ENCODE measurements at places on chromosomes 1 and 21.

DNA sequence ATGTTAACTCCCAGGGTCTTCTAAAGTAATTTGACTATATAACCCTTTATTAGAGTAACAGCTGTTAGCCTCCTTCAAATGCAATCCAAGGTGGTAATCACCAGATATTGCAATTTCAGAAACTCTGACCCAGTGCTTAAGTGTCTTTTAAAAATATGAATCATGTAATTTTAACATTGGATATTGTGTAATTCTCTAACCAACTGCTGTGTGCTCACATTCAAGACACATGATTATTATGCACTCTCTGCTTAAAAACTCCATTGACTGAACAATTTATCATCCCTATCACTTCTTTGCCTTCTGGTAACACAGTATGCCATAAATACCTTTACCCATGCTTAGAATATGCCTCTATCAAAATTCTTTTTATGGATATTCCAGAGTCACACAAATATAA, 537.4 kb upstream of the RGS18 start:
- no peak for DNase-seq

- no peak for DNase-seq
These were observed 49.4 kb downstream of the TMCO4 start for GRCh38 chr1:19750101-19750881.

DNA sequence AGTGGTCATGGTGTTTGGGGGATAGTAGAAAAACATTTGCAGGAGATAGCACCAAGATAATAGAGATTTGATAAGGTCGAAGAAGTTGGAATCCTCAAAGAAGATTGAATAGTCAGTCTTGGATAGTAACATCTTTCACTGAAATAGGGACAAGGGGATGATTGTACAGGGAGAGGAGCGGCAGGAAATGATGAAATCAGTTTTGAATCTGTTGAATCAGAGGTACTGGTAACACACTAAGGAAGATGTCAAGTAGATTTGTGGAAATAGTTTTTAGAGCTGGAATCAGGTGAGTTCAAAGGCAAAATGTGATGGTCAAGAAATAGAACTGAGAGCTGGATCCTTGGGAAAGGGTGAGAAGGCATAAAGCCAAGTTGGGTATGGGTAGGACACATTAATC, 26.5 kb downstream of the CAP1 start:
- DNase-seq, result no peak

GRCh38 chr1:54367613-54368012, 38.6 kb downstream of the SSBP3 start:
- no peak for DNase-seq

DNA sequence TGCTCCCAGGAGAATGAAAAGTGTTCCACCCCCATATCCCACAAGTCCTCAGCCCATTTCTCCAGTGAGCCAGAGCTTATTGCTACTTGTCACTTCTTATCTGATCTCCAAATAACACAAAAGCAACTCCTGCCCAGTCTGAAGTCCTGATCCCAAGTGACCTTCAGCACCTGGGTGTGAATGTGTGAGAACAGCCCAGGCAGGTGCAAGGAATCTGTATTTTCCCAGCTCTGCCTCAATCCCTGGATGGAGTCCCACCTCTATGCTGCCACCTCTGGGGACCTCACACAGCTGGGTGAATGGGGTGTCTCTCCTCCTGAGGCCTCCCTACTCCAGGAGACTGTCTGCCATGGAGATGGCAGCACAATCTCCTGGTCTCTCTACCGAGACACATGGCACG, 402.4 kb upstream of the PROX1 start:
- no peak for DNase-seq

GRCh38 chr1:18764362-18764761, 95.1 kb downstream of the TAS1R2 start:
- DNase-seq, result no peak

DNA sequence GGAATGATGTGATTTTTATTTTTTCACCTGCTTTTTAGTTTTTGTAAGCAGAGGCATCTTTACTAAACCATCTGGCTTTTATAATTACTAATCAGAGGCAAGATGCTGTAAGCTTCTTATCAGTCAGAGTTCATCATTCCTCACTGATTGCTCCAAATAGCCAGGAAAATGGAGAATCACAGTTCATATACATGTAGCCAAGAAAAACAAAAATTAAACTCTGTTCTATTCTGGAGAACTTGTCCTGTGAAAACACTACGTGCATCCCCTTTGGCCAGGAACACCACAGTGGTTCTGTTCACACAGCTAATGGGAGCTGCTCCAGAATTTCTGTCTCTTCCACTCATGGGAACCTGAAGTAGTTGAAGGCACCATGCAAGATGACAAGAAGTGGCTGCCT, 725.5 kb upstream of the CHRM3 start:
- no peak for DNase-seq

- DNase-seq, result no peak
These were observed 2.6 kb upstream of the TSPAN1 start for GRCh38 chr1:46172321-46172720.

DNA sequence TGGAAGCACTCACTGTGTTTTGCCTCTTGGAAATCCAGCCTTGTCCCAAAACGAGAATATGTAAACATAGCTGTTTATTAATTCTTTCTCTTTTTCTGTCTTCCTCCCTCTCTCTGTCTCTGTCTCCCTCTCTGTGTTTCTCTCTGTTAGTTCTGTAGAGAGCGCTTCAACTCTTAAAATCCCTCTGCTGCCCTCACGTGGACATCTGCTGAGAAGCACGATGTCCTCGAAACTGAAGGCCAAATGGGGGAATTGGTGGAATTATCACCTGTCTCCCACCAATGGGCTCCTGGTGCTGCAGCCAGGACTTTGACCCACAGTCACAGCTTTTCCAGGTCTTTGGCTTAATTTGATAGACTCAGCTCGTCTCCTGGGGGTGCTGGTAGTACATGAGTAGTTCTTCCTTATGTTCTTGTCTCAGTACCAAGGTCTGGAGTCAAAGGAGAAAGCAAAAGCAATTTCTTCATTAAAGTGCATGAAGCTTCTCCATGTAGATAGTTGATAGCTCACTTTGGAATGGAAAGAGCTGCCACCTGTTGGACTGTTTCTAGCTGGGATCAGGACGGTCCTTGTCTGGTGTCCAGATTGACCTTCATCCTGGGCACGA, 5.5 kb upstream of the GBP6 start:
- no peak for DNase-seq

DNA sequence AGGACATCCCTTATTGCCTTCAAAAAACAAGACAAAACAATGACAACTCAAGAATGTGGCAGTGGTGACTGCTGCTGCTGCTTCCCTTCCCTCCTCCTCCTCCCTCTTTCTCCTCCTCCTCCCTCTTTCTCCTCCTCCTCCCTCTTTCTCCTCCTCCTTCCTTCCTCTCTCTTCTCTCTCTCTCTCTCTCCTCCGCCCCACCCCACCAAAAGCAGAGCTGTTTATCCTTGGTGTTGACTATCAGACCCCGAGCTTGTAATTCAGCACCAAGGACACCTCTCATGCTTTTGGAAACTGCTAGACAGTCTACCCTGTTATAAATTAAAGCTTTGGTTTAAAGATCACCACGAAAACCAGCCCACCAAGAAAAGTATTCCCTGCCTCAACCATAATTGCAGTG, 72.4 kb upstream of the IFNAR2 start:
- no peak for DNase-seq

DNA sequence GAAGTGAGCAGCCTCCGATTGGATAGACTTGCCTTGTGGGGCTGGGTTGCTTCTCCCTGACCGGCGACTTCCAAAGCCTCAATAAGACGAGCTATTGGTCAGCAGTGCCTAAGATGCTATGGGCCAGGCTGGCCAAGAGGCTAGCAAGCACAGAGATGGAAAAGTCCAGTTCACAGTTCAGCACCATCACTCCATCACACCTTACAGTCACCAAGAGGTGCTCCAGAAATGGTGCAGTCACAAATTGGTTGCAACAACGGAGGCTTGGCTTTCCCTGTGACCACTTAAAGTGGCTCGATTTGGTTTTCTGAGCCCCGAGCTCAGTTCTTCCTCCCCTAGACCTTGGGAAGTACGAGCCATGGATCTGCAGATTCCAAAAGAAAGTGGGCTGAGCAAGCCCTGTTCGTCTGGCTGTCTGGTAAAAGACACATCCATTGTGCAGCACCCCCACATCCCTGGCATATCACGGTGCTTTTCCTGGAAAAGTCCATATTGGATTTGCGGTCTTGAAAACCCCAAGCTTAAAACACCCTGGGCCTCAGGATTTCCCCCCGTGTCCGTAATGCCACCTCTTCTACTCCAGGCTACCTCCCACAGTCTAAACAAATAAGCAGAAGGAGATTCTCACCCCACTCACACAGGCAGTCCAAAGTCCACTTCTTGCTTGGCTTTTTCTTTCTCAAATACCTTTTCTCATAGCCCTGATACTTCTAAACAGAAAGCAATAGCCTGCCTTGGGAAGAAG, 1.3 kb downstream of the SLAMF1 start:
- no peak for DNase-seq

- DNase-seq, result no peak
These were observed 60.2 kb upstream of the ID3 start for GRCh38 chr1:23619299-23620188.

DNA sequence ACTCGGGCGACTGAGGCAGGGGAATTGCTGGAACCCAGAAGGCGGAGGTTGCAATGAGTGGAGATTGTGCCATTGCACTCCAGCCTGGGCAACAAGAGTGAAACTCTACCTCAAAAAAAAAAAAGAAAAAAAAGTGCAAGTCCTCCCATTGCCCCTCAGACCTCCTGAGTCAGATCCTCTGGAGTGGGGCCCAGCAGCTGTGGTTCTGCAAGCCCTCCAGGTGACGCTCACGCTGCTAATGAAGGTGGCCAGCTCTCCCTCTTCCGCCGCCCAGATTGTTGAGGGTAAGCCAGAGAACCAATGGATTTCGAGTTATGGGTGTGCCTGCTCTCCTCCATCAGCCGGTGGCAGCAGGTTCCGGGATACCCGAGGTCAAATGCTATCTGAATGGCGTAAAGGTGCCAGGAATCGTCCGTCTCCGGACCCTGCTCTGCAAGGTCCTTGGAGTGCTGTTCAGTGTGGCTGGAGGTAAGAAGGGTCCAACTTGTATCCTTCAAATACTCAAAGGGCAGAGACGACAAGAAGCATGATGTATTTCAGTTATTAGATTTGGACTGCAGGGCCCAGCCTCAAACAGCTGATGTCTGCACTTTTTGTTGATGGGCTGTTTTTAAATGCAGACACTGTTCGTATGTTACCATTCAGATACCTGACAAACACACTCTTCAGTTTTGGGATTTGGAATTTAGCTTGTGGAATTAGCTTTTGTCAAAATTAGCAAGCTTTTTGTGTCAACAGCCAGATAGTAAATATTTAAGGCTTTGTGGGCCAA, 17.6 kb downstream of the CLCN6 start:
- no peak for DNase-seq

GRCh38 chr1:65209005-65209885, 61.2 kb downstream of the AK4 start:
- DNase-seq, result no peak

DNA sequence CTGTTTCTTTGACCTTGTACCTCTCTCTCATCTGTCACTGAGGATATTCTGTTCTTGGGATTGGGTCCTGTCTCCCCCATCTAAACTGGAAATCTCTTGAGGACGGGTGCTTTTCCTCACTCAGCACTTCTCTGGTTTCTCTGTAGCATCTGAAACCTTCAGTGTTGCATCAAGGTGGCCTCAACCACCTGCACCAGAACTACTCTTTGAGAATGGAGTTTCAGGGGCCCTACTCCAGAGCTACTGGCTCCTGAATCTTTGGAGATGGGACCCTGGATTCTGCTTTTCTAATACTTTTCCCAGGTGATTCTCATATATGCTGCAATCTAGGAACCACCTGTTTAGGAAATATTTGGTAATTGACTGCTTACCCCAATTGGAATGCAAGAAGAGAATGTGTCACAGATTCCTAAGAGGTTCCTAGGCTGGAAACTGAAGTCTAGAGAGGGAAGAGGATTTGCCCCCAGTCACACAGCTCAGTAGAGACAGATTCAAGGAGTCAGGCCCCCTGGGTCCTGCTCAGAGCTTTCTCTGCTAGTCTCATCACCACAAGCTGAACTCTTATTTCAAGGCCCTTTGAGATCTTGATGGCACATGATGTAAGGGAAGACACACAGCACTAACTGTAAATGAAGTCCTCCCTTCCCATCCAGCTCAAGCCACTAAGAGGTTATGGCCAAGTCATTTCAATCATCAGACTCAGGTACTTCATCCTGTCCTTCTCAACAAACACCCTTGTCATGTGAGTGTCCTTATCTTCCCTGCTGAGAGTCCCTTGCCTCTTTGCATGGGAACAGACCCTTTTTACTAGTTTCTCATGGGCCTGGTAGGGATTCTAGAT, 48.7 kb downstream of the EIF2D start:
- DNase-seq, result no peak

GRCh38 chr1:40036574-40036973, 4.0 kb upstream of the CAP1 start:
- no peak for DNase-seq

DNA sequence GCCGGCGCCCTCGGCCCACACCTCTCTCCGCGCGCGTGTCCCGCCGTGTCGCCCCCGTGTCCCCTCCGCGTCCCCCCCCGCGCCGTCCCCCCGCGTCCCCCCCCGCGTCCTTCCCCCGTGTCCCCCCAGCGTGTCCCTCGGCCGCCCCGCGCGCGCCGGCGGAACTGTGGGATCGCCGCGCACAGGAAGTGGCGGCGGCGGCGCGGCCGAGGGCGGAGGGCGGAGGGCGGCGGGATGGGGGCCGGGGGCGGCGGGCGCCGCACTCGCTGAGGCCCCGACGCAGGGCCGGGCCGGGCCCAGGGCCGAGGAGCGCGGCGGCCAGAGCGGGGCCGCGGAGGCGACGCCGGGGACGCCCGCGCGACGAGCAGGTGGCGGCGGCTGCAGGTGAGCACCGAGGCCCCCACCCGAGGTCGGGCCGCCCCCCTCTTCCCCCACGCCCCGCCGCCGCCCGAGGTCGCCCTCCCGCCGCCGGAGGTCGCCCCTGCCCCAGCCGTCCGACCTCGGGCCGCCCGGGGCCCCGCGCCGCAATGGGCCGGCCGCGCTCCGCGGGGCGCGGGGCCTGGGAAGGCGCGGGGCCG, at the start of gene AGPAT3:
Gene AGPAT3, plus strand, starts transcription at position 262 of the 578 bp plus-strand sequence. CDS start 94,459 bp downstream, outside the sequence.
- DNase-seq, result no peak

DNA sequence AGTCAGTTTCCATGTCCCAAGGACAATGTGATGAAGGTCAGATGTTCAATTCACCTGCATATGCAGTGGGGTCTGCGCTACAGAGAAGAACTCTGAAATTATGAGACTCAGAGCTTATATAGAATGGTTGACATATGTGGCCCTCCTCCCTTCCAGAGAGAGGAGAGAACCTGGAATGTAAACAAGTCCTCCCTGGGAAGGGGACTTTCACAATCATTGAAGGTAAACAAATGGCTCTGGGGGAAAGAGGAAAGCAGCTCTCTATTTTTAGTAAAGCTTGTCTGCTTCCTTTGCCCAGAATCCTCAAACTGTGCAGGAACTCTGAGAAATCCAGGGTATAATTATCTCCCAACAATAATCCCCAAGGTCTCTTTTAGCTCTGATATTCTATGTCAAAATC, 9.8 kb downstream of the OVGP1 start:
- DNase-seq, result no peak

DNA sequence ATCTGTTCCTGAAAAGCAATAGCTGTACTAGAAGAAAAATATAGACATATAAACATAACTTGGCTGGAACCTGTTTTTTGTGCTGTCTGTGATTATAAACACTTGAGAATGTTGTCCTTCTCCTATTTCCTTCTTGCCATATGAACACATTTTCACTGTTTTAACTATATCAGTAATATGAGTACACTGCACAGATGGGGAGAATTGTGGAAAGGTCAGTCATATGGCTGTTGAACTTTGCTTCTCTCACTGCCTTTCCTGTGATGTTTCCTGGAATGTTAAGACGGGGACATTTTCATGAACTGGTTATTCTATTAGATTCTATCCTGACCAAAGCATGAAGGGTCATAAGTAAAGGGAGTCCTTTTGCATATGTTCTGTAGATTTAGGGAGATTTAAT, 24.9 kb downstream of the HMCN1 start:
- no peak for DNase-seq

Data from epithelial cell of proximal tubule (primary cell).